ENCODE measurements at places on chromosomes 2 and 18.

DNA sequence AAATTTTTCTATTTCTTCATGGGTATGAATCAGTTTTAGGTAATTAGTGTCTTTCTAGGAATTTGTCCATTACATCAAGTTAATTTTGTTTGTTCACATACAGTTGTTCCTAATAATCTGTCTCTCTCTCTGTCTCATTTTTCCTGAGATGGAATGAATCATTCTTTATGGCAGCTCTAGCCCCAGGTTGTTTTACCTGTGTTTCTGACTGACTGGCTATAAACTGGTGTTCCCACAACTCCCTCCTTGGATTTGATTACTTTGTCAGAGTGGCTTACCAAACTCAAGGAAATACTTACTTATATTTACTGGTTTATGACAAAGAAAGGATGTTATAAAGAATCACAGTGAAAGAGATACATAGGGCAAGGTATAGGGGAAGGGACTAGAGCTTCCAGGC lies 15.1 kb downstream of the ADNP2 start:
- no peak for DNase-seq

GRCh38 chr2:238138331-238139195 lies at the start of gene KLHL30:
Gene KLHL30, plus strand, starts transcription at chr2:238138668. Its CDS starts 2,087 bp downstream, at chr2:238140755.
- DNase-seq: no peak

GRCh38 chr2:68157402-68158133 lies at the start of gene PNO1:
Gene PNO1, plus strand, starts transcription at chr2:68157888. Its CDS starts 47 bp downstream, at chr2:68157935.
- DNase-seq: peak; percentile 88

DNA sequence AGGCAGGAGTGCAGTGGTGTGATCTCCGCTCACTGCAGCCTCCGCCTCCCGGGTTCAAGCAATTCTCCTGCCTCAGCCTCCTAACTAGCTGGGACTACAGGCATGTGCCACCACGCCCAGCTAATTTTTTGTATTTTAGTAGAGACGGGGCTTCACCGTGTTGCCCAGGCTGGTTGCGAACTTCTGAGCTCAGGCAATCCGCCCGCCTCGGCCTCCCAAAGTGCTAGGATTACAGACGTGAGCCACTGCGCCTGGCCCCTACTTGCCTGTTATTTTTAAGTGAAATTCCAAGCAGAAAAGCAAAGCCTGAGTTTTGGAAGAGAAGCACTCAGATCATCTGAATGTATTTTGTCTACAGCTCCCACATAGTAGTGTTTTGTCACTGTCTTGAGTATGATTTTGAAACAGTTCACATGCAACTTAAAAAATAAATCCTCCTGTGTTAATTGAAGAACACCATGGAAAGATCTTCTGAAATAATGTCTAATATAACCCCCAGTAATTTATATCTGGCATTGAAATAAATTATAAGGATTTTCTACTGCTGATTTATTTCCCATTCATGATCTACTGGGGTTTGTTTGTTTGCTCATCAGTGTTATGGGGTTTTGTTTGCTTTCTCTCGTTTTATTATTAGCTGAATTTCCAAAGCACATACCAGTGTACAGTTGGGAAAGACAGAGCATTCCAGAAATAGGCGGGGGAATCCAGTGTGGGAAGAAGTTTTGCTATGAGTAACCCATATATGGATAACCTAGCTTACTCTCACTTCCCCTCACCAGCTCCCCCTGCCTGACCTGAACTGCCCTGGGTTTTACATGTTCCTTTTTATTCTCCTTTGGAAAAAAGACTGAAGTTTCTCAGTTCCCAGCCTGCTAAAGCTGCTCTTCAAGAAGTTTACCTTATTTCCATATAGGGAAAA lies 80.1 kb upstream of the MAP3K20 start:
- DNase-seq: peak; percentile 83

DNA sequence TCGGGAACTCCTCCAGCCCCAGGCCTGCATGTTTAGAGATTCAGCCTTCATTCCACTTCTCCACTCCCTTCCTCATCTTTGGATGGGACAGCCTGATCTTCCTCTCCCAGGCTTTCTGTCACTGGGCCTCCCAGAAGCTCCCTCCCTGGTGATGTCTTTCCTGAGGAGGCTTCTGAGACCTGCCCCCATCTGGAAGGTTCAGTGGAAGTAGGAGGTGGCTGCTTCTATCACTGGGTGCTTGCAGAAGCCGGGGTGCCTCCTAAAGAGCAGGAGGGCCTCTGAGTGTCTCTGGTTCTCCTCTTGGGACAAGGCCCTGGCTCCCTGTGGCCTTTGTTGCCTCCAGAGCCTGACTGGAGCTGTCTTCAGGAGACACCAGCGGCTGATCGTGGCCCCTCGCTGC lies 108.7 kb downstream of the CELF4 start:
- no peak for DNase-seq

- peak; percentile 3 for DNase-seq
These were observed 143.5 kb upstream of the HDAC4 start for GRCh38 chr2:239544143-239544917.

DNA sequence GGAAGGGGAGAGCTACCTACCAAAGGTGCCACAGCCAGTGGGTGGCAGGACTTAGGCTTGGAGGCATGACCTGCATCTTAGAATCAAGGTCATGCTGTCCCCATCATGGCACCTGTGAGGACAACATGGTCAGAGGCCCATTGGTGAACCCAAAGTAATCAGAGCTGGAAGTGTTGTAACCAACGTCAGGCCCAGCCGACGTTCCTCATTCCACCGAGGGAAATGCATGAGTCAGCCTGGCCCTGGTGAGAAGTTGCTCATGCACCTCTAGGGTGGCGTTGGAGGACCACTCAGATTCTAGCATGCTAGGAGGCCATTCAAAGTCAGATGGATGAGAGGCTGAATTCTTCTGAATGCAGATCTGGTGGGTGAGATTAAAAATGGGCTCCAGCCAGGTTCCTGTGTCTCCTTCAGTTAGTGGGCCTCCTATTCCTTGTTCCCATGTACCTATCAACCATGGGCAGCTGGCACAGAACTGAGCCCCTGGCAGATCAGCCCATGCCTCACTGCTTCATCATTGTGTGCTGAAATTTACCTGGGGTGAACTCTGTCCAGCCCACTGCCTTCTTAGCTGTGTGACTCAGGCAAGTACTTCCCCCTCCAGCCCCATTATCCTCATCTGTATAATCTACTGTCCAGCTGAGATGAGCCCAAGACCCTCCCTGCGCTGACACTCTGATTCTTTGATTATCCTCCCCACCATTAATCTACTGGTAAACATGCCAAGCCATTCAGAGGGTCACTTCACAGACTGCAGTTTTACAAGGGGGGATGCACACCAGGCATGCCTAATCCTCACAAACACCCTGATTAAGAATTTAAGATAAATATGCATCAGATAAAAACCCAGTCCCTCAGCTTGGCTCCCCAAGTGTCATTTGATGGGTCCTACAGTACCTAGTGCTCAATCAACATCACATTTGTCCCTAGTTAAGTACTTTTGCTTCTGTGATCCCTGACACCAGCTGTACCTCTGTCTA lies 14.0 kb downstream of the SLC14A2 start:
- no peak for DNase-seq

DNA sequence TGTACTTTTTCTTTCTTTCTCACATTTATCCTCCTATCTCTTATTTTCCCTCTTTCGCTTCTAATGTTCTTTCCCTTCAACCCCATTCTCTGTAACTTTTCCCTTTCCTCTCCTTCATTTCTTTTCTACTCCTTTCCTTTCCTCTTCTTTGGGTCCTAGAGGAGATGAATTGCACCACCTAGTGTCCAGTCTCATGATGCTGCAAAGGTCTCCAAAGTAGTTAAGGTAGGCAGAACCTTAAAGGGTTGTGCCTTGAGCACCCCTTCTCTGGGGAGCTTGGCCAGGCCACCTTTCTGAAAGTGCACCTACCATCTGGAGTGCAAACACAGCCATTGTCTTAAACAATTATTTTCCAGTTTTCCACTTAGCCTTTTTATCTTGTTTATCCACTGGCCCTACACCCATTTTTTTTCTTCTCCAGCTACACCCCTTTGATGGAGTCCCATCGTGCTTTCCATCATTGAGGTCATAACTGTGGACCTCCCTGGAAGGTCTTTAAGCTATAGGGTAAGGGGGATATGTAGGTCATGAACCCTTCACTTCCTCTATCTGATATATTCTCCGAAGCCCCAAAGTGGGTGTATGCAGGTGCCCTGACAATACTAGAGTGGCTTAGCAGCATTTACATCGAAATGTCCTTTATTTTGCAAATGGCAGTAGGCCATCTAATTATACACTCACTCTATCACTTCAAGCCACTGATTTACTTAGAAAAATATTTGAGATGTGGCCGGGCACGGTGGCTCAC lies 155.9 kb downstream of the ESCO1 start:
- DNase-seq: peak; percentile 29

- DNase-seq: no peak
These were observed 40.4 kb upstream of the FAM124B start for GRCh38 chr2:224442071-224442967.

- DNase-seq: no peak
These were observed 12.9 kb upstream of the SNORC start for GRCh38 chr2:232857158-232857563.

GRCh38 chr18:48877941-48878340 lies 72.8 kb downstream of the SMAD7 start:
- no peak for DNase-seq

- no peak for DNase-seq
These were observed 43.2 kb downstream of the SP140 start for GRCh38 chr2:230268606-230269243.

- DNase-seq: no peak
These were observed 10.9 kb downstream of the NBEAL1 start for GRCh38 chr2:203025592-203025991.

- peak; percentile 60 for DNase-seq
These were observed 32.8 kb upstream of the IL1B start for GRCh38 chr2:112869258-112869842.

DNA sequence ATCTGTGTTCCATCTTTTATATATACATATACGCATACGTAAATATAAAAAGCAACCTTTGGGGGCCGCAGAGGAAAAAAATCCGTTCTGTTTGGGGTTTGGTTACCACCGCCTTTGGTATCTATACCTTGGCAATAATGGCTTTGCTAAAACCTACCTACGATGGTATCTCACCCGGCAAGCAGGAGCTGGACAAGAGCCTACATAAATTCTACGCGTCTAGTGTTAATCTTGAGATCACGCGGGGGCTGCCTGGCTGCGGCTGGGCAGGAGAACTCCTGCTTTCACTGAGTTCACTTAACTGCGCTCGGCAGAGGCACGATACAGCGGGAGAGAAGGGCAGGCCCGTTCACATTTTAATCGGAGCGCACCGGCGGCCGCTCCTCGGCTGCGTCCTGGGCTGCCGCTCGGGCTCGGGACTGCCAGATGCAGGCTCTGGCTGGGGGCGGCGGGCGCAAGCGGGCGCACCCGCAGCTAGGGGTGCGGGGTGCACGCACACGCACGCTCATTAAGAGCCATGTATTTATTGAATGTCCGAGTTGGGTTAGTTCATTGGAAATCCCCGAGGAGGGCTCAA lies 1.7 kb upstream of the POU3F3 start:
- DNase-seq: no peak

- DNase-seq: peak; percentile 89
These were observed 3.6 kb upstream of the ERFE start for GRCh38 chr2:238155051-238155760.

GRCh38 chr2:182982941-182983340 lies 55.3 kb downstream of the NCKAP1 start:
- DNase-seq: no peak

- no peak for DNase-seq
These were observed 211.4 kb downstream of the ZBTB7C start for GRCh38 chr18:48197819-48198218.

GRCh38 chr2:143482316-143482715 lies 353.1 kb downstream of the ARHGAP15 start:
- DNase-seq: no peak

- DNase-seq: no peak
These were observed 22.1 kb downstream of the FIGN start for GRCh38 chr2:163713534-163714311.

GRCh38 chr2:196925768-196926561 lies 542 bp downstream of the PGAP1 start:
- DNase-seq: no peak

GRCh38 chr18:240175-240574 lies 27.7 kb downstream of the THOC1 start:
- DNase-seq: no peak

- DNase-seq: no peak
These were observed 320.9 kb upstream of the TCF4 start for GRCh38 chr18:55908901-55909366.

- DNase-seq: no peak
These were observed 29.5 kb upstream of the TMEM37 start for GRCh38 chr2:119402106-119402505.

- DNase-seq: no peak
These were observed 492.3 kb downstream of the NYAP2 start for GRCh38 chr2:225891771-225892170.

DNA sequence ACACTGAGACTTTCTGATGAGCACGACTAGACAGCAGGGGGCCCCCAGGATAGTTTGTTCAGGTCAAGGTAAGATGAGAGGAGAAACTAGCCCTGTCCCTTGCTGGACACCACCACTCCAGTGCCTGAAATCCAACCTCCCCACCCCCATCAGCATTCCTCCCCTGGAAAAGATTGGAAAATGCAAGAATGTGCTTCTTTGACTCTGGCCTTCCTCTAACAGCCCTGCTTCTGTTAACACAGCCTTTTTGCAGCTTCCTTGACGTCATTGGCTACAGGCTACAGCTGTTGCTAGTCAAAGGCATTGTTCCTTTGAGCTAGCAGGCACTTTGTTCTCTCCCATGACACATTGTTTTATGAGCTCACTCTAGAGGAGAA lies 20.1 kb upstream of the LTBP1 start:
- DNase-seq: no peak

DNA sequence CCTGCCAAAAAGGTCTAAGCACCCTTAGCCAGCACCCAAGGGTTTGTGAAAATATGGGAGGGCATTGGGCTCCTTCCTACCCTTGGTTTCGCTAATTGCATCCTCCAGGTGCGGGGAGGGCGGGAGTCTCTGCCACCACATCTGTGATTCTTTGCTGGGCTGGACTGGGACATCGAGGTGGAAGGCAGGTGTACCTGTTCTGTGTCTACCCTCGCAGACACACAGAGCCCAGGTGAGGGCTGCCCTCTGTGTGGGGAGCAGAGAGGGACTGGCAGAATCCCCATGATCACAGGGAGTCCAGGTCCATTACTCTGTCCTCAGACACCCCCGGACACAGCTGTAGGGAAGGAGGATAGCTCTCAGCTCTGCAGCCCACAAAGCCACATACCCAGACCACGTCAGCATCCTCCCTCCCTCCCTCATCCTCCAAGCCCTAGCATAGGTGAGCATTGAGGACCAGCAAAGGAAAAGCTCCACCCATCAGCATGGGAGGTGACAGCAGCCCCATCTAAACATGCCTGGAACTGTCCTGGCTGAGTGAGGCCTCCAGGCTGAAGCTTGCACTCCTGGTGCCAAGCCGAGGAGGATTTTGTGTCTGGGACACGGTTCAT lies 49.8 kb downstream of the PLB1 start:
- no peak for DNase-seq

- DNase-seq: no peak
These were observed 376.4 kb upstream of the FAM98A start for GRCh38 chr2:33975498-33975897.

DNA sequence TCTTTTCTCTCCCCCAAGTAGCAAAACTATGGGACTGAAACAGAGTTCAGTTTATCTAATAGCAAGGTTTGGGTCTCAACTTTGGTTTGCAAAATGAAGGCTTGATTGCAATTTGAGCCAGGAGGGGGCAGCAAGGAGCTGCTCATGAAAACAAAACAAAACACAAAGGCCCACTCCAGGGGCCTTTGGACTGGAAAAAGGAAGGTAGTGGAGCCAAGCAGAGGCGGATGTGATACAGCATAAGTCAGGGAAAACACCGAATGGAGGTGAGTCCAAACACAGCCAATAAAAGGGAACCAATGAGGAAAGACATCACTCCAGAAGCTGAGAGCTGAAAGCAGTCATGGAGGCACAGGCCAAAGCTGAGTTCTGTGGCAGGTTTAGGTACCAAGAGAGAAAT lies 799.7 kb upstream of the ACVR2A start:
- DNase-seq: no peak
